Calu3 (cell line): ENCODE measurements at places on chromosomes 4 and X. TPM values are rescaled to one million over a fixed set of nuclear protein-coding genes. Genes with fewer than 3 reads are reported as not detected.

DNA sequence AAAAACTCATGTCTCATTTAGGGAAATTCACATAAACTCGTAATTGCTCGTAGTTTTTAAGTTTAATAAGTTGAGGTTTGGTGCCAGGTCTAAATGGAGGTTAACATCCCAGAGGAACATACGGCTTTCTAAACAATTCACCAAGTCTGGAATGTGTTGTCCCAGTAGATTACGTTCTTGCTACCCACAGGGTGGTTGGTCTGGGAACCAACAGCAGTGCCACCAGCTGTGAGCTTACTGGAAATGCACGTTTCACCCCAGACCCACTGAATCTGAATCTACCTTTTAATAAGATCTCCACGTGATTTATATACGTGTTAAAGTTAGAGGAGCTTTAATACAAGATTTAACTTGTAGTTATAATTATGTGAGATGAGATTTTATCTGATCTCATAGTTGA is 134.3 kb downstream of the BMPR1B start:
- H3K27ac ChIP-seq = no peak overlapping the region
- peak; percentile 35 for DNase-seq
- H3K36me3 ChIP-seq = no peaks in the 10 kb centered on the region
- no peaks in the 10 kb centered on the region for H3K27me3 ChIP-seq
- H3K4me1 ChIP-seq = no peaks in the 10 kb centered on the region

DNA sequence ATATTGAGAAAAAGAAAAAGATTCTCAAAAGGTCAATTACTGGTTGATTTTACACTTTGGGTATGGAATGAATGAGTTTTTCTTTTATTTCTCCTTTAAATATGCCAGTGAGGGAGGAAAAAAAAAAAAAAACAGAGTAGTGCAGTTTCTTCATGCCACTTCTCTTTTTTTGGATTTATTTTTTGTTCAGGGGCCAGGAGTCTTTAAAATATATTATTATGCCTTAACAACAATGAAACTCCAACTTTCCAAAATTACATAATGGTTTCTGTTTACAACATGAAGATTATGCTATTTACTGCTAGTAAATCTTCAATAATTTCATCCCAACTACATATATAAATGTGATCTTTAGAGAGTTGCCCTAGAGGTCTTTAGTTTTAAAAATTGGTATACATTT is 31.9 kb downstream of the DTHD1 start:
- H3K27me3 ChIP-seq = no peaks in the 10 kb centered on the region
- no peak overlapping the region for H3K27ac ChIP-seq
- no peaks in the 10 kb centered on the region for H3K4me1 ChIP-seq
- no peak for DNase-seq
- no peak overlapping the region for H3K4me3 ChIP-seq
- H3K36me3 ChIP-seq = no peaks in the 10 kb centered on the region

Gene EXOC1L
- not detected in 2 replicates for total RNA-seq

GRCh38 chrX:85977218-85977617 is 70.1 kb downstream of the CHM start:
- no peaks in the 10 kb centered on the region for H3K36me3 ChIP-seq
- no peaks in the 10 kb centered on the region for H3K4me1 ChIP-seq
- no peak for DNase-seq
- H3K27me3 ChIP-seq = no peaks in the 10 kb centered on the region
- no peak overlapping the region for H3K4me3 ChIP-seq

- peaks cover 5% of the 10 kb centered on the region for H3K36me3 ChIP-seq
- no peak for DNase-seq
- H3K4me1 ChIP-seq = peaks cover 9% of the 10 kb centered on the region
Measured at GRCh38 chr4:48967101-48967500, 19.0 kb upstream of the CWH43 start.

Gene ARX
- total RNA-seq = not detected in 2 replicates

- H3K4me1 ChIP-seq = no peaks in the 10 kb centered on the region
- H3K27me3 ChIP-seq = no peaks in the 10 kb centered on the region
- H3K36me3 ChIP-seq = no peaks in the 10 kb centered on the region
Measured at GRCh38 chr4:106287353-106287969, 28.5 kb downstream of the TBCK start.

- no peaks in the 10 kb centered on the region for H3K36me3 ChIP-seq
- DNase-seq = no peak
- H3K4me1 ChIP-seq = peaks cover 22% of the 10 kb centered on the region
- H3K27me3 ChIP-seq = no peaks in the 10 kb centered on the region
Measured at GRCh38 chr4:69775321-69775867, 15.0 kb upstream of the SULT1B1 start.

Gene PDE5A
- total RNA-seq = 41.4 and 41.9 TPM in 2 replicates

DNA sequence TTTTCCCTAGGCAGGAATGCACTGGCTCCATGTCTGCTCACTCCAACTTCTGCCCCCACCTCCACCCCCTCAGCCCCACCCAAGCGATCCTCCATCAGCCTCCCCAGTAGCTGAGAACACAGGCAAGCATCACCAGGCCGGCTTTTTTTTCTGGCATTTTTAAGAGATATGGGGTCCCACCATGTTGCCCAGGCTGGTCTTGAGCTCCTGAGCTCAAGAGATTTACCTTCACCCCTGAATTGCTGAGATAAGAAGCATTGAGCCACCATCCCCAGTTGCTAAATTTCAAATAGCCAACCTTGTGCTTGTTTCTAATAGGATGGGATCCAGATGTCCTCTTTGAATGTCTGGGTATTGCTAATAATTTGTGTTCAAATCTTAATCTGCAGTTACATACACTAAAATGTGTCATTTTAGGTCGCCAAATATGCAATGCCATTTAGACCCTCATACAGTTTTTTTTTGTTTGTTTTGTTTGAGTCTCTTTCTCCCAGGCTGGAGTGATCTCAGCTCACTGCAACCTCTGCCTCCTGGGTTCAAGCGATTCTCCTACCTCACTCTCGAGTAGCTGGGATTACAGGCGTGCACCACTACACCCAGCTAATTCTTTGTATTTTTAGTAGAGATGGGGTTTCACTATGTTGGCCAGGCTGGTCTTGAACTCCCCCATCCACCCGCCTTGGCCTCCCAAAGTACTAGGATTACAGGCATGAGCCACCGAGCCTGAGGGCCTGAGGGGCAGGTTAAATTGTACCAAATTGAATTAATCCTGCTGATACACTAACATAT is 8.8 kb downstream of the LARP7 start:
- no peaks in the 10 kb centered on the region for H3K27me3 ChIP-seq
- no peaks in the 10 kb centered on the region for H3K4me1 ChIP-seq
- H3K4me3 ChIP-seq = no peak overlapping the region
- no peak for DNase-seq
- H3K36me3 ChIP-seq = no peaks in the 10 kb centered on the region

DNA sequence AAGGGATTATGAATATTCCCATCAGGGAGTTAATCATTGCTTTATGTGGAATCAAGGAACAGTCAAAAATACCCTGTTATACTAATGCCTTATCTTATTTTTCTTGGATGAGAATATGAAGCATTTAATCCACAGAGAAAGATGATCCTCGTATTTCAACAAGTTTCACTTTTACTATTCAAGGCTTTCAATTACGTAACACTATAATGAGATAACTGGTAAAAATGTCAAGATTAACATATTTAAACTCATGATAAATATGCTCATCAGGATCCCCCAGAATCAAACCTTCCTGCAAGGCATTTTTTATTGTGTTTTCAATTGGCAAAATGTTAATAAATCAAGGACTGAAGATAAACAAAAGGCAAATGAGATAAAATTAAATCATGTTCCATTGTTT is 5.1 kb downstream of the ZXDA start:
- no peaks in the 10 kb centered on the region for H3K27me3 ChIP-seq
- H3K4me1 ChIP-seq = peaks cover 9% of the 10 kb centered on the region
- no peak overlapping the region for H3K27ac ChIP-seq
- DNase-seq = no peak
- no peak overlapping the region for H3K4me3 ChIP-seq
- H3K36me3 ChIP-seq = peaks cover 5% of the 10 kb centered on the region

Gene INPP4B
- total RNA-seq = 86.9 and 114 TPM in 2 replicates

Gene SULT1E1
- 1.9 and 2.4 TPM in 2 replicates for total RNA-seq

- peaks cover 5% of the 10 kb centered on the region for H3K36me3 ChIP-seq
- peaks cover 30% of the 10 kb centered on the region for H3K4me1 ChIP-seq
- peak overlapping the region; percentile 29 for H3K4me3 ChIP-seq
- H3K27me3 ChIP-seq = no peaks in the 10 kb centered on the region
- H3K27ac ChIP-seq = peak overlapping the region; percentile 79
Measured at GRCh38 chr4:24659241-24659961, 75.0 kb upstream of the DHX15 start.

DNA sequence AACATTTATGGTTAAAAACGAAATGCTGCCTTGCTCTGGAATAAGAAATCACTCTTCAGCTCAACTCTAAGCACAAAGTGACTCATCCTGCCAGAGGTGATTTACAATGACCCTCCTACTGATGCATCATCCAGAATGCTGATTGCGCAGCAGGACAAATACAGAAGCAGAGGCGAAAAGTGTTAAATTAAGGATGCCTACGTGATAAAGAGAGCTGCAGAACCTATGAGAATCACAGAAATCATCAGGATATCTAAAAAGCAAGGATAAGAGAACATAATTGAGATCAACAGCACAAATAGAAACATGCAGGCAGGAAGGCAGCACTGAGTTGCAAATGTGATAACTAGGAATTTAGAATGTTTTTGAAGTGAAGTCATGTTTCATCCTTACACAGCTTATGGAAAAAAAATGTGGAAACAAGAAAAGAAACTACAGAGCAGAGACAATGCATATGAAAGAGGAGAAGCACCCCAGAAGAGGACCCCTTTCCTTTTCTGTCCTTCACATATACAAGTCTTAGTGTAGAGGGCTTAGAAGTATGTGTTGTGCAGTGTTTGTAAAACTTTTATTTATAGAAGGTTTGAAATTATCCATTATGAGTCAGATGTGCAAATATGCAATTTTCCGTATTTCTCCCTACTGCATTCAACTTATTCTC is 188.4 kb downstream of the SLC7A11 start:
- peak overlapping the region; percentile 45 for H3K27ac ChIP-seq
- no peaks in the 10 kb centered on the region for H3K36me3 ChIP-seq
- no peaks in the 10 kb centered on the region for H3K27me3 ChIP-seq

GRCh38 chr4:136920092-136920881 is 612.0 kb downstream of the PCDH18 start:
- H3K4me3 ChIP-seq = no peak overlapping the region
- no peak for DNase-seq
- H3K27me3 ChIP-seq = no peaks in the 10 kb centered on the region

DNA sequence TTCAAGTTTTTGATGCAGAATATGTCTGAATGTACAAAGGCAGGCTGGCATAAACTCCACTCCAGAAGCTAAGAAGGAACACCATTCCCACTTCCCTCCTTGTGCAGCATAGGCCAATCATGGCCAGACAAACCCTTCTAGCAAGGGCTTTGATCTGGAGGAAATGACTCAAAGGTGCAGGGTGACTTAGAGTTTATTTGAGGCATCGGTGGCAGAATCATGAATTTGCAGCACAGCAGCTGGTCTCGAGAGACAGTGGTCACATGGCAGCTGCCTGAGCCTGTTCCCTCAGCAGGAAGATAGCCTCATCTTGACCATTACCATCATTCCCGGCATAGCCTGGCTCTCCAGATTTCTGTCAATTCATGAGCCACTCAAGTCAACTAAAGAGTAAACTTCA is 154.5 kb downstream of the ATP10D start:
- H3K27ac ChIP-seq = no peak overlapping the region
- no peaks in the 10 kb centered on the region for H3K4me1 ChIP-seq
- H3K27me3 ChIP-seq = peaks cover 16% of the 10 kb centered on the region
- H3K36me3 ChIP-seq = no peaks in the 10 kb centered on the region
- no peak for DNase-seq
- H3K4me3 ChIP-seq = no peak overlapping the region

Gene LRIT3
- total RNA-seq = 0.09 and 0.22 TPM in 2 replicates

GRCh38 chr4:17809667-17810066 is 890 bp downstream of the DCAF16 start:
- H3K4me3 ChIP-seq = peak overlapping the region; percentile 91
- peaks cover 9% of the 10 kb centered on the region for H3K4me1 ChIP-seq
- H3K27ac ChIP-seq = peak overlapping the region; percentile 89
- DNase-seq = no peak
- peaks cover 27% of the 10 kb centered on the region for H3K36me3 ChIP-seq

- no peak overlapping the region for H3K4me3 ChIP-seq
- H3K4me1 ChIP-seq = no peaks in the 10 kb centered on the region
- no peak overlapping the region for H3K27ac ChIP-seq
- peaks cover 7% of the 10 kb centered on the region for H3K36me3 ChIP-seq
- DNase-seq = no peak
Measured at GRCh38 chr4:8205241-8205707, 6.2 kb downstream of the SH3TC1 start.

DNA sequence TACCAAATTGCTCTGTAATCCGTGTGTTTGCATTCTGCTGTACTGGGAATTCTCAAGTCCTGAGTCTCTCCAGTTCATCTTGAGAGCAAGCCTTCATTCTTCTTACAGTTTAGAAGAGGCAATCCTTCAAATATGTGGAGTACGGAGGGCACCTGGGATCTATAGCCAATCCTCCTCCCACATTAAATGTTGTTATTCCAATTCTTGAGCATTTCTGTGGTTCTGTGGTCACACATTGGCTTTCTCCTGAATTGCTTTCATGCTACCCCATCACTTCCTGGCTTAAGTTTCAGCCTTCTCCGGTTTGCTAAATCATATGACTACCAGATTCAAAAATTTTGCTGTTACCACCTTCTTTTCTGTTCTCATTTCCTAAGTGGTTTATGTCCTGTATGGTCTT is 611.1 kb downstream of the PCDH19 start:
- no peaks in the 10 kb centered on the region for H3K4me1 ChIP-seq
- no peak overlapping the region for H3K27ac ChIP-seq
- DNase-seq = no peak
- no peaks in the 10 kb centered on the region for H3K36me3 ChIP-seq
- no peaks in the 10 kb centered on the region for H3K27me3 ChIP-seq

DNA sequence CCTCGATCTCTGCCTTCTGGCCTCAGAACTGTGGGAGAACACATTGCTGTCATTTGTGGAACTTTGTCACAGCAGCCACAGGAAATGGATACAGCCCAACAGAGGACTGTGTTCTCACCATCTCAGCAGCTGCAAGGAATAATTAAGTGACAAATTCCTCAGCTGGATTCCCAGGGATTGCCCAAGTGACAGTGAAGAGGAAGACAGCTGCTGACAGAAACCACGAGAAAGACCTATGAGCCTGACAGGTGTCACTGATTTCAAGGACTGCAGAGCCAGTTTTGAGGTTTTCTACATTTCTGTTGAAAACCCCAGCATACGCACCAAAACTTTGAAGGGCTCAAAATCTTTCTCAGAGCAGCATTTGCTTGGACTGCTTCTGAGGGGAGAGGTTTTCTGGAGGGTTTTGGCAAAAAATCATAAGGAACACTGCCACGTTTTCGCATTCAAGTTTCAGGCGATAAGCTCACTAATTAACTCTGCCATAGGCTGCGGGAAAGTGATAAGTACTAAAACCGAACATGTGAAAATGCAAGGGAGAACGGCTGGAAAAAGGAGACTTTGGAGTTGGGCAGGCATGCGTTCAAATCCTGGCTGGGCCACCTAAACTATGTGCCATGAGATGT is 88.8 kb downstream of the DRD5 start:
- no peak overlapping the region for H3K27ac ChIP-seq
- no peaks in the 10 kb centered on the region for H3K36me3 ChIP-seq
- H3K27me3 ChIP-seq = peaks cover 33% of the 10 kb centered on the region
- no peak for DNase-seq

Gene KLHL4
- total RNA-seq = not detected in 2 replicates
